ENCODE measurements at places on chromosomes 11 and 22.

DNA sequence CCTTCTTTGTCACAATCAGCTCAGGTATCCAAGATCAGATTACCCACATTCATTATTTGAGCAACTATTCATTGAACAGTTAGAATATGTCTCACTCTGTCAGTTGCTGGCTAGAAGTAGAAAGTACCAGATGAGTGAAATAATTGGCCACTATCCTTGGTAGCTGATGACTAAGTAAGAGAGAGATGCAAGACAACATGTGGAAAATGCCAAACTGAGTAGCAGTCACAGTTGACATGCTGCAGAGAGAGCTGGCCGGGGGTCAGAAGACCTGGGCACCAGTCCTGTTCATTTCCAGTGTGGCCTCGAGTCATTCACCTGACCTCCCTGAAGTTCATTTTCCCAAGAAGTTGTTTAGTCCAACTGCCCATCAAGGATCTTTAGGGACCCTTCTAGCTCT is 22.5 kb upstream of the SMIM35 start:
- no peak for DNase-seq

DNA sequence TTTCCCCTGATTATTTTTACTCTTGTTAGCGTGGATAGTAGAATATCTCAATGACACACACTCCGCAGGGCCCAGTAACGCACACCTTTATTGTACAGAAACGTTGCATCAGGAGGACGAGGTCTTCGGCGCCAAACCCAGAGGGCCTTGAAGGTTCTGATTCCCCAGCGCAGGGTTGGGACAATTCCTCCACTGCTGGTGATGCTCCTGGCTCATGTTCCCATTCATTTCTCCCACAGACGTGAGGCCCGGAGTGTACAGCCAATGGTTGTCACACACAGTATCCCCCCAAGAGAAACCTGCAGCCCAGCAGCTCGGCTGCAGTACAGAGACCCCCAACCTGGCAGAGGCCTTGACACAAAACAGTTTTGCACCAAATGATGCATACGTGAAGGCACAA is 6.1 kb upstream of the ANO1 start:
- no peak for DNase-seq

DNA sequence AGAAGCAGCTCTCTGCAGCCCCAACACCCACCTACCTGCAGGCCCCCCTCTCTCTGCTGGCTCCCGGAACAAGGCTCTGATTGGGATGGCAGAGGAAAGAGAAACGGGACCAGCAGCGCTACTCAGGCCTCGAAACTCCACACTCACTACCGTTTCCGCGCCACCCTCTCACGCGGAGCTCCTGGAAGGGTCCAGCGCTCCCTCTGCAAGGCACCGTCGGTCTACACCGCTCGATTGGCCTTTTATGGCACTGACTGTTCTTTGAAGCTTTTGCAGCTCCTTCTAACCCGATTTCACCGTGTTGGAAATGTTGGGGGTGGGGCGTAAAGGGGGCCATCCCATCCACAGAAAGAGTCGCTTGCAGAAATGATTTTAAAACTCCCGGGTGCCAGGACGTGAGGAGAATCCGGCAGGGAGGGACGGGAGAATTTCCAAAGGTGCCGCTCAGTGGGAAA is 323 bp upstream of the PANX1 start:
- no peak for DNase-seq

DNA sequence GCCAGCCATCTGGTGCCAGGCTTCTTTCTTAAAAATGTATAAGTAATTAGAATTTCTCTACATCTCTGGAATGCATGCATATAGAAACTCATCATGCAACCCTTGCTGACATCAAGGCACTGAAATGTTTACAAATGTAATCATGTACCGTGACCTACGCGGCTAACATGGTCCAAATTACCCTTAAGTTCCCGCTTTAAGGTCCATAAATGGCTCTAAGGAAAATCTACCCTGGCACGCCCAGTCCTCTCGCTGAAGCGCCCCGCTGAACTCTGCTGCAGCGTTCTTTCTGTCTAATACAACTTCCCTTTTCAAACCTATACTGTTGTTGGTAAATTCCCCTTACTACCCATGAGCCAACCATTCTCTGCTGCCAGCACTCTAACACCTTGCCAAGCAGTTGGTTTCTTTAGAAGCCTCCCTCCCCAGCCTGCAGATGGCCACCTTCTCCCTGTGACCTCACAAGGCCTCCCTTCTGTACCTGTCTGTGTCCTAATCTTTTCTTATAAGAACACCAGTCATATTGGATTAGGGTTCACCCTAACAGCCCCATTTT is 13.5 kb upstream of the HMOX1 start:
- no peak for DNase-seq

- no peak for DNase-seq
Observed at GRCh38 chr22:45202333-45203149, 38.2 kb downstream of the KIAA0930 start.

- DNase-seq: no peak
Observed at GRCh38 chr22:44482776-44483175, 15.3 kb downstream of the RTL6 start.

- no peak for DNase-seq
Observed at GRCh38 chr22:43042101-43042780, 27.3 kb upstream of the PACSIN2 start.

DNA sequence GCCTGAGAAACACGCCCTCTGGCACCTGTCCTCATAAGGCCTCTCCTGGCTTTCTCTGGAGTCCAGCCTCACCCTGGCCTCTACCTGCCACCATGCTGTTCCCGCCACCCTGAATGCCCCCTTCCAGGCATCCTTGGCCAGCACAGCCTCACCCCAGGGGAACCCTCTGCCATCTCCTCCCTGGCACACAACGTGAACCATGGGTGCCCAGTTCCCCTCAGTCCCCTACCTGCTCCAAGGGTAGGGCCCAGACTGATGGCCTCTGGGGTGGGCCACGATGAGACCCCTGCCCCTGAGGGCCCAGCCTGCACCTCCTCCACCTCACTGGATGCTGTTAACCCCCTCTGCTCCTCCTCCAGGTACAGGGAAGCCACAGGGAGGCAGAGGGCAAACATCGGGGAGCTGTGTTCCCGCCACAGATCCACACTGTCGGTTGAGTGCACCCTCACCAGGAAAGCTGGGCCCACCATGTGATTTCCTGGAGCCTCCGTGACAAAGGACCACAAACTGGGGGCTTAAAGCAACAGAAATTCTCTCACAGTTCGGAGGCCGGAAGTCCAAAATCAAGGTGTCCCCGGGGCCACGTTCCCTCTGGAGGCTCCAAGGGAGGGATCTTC is 169.6 kb downstream of the BRD1 start:
- DNase-seq: no peak

- DNase-seq: no peak
Observed at GRCh38 chr11:22742157-22742613, 75.8 kb downstream of the GAS2 start.

GRCh38 chr11:130476200-130476921 is 27.9 kb downstream of the ADAMTS15 start:
- DNase-seq: no peak

DNA sequence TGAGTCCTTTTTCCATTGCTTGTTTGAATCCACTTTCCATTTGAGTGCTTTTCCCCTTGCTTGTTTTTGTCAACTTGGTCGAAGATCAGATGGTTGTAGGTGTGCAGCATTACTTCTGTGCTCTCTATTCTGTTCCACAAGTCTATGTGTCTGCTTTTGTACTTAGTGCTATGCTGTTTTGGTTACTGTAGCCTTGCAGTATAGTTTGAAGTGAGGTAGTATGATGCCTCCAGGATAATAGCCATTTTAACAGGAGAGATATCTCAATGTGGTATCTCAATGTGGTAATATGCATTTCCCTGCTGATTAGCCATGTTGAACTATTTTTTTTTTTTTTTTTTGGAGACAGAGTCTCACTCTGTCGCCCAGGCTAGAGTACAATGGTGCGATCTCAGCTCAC is 16.7 kb downstream of the ACRV1 start:
- DNase-seq: no peak

DNA sequence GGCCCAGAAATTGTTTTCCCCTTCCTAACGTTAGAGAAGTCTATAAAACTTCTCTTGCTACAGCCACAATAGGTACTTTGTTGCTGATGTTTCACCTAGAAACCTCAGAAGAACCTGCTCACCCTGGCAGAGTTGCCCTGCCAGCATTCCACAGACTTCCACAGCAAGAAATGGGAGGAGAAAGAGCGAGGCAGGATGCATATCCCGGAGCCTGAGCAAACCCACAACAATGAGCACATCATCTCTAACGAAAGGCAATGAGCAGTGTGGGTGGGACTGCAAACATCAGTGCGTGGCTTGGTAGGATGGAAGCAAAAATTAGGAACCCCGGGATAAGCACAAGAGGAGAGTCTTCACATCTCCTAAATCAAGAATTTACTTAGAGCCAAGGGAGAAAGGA is 892.3 kb downstream of the OPCML start:
- no peak for DNase-seq

GRCh38 chr22:19750507-19751490 is 9.8 kb upstream of the TBX1 start:
- DNase-seq: no peak

DNA sequence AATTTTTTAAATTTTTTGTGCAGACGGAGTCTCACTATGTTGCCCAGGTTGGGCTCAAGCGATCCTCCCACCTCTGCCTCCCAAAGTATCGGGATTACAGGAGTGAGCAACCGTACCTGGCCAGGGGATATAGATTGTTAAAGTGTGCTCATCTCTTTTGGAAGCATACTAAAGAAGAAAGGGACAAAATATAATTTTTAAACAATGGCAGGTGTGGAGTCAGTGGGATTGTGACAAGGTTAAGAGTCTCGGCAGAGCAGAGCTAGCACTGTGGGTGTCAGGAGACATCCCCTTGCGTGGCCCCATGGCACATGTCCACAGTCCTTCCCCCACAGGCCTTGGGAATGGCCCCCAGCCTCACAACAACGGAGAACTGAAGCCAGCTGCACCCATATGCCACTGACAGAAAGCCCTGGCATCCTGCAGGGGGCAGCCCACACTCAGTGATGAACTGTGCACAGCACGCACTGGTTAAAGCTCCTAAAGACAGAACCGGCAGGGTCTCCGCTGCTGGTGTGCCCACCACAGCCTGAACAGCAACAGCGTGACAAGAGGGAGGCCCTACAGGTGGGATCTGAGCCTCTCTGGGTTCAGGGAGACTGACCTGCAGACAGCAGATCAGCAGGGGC is 29.9 kb downstream of the SERPIND1 start:
- DNase-seq: no peak

DNA sequence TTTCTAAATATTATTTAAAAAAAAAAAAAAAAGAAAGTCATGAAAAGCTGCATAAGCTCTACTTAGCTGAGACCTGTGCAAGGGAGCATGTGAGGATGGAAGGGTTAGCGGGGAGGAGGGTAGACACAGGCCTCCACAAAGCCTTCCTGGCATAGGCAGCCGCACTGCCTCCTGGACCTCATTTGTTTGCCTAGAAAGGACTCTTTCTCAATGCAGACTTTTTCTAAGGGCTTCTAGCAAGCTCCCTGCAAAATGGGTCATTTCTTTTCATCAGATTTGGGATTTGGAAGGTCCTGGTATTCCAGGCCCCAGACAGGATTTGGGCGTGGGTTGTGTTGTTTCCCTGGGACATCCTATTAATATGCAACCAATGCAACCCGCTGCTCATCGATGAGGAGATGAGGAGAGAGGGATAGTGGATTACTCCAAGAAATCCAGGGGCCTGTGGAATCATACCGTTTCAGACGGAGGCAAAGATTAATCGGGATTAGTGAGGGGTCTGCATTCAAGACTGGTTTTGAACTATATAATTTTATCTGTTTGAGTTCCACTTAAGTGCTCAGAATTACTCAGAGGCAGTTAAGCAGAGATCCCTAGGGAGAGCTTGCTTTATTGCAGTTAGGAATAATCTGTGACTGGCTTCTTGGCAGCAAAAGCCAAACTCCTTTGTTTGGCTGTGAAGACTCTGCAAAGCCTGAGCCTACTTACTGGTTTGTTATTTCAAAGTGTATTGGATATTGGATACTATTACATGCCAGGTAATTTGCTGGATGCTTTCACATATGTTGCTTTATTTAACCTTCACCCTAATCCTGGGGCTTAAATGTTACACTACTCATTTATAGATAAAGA is 106.9 kb upstream of the NAV2 start:
- DNase-seq: no peak

DNA sequence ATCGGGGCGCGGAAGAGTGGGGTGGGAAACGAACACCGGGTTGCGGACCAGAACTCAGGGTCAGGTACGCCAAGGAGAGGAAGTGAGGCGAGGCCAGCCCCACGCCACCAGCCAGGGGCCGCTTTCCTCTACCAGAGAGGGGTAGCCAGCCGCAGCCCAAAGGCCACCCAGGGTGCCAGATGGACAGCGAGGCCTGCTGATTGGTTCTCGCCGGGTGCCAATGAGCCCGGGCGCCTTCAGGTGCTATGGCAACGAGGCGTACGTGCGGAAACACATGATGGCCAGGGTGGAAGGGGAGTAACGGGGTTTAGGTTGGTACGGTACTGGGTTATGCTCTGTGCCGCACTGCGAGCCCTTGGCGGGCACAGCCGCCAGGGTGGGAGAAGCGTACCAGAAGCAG is 128.9 kb downstream of the SERGEF start:
- DNase-seq: no peak

GRCh38 chr11:77172666-77172982 is 44.6 kb downstream of the MYO7A start:
- no peak for DNase-seq

- no peak for DNase-seq
Observed at GRCh38 chr11:115625502-115625901, 121.3 kb upstream of the CADM1 start.

GRCh38 chr11:66484806-66485380 is 4.7 kb downstream of the DPP3 start:
- no peak for DNase-seq

- no peak for DNase-seq
Observed at GRCh38 chr11:47130543-47130942, 46.1 kb downstream of the ARFGAP2 start.

Measured in activated T-helper 1 cell treated with anti-CD3 and anti-CD28 coated beads, Interleukin-2, amount 50 U/mL, for 16 hours (primary cell).